ENCODE measurements at places on chromosomes 5 and 9.

DNA sequence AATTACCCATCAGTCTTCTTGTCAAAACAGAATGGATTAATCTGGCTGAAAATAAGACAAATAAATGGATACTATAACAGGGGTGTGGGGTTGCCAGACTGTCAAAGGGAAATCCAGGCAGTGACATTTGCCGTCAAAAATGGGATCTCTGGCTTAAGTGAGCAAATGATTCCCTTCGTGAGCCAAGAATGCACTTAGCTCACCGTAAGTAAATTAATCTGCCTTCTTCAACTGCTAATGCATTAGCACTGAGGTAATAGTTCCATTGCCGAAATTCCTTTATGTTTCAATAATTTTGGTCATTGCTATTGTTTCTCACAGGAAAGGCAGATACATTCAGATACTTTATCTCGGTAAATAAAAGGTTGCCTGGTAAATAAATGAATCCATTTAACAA lies 377.8 kb downstream of the KIAA0825 start:
- DNase-seq = no peak

GRCh38 chr9:98427491-98427890 lies 172.0 kb upstream of the TBC1D2 start:
- DNase-seq = no peak

DNA sequence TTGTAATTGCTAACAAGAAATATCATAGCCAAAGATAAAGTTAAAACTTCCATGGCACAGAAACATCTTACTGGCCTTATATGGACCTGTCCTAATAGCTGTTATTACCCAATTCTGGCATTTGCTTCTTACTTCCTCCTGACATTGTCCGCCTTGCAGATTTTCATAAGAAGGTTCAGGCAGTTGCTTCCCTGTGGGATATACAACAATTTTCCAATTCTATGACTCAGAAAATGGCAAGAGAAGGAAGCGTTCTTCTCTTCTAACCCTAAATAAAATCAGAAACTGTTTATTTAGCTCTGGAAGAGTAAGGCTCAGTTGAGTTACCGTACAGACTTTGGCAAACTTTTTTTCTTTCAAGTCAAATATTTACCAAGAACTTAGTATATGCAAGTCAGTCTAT lies 1.7 kb downstream of the PRKAA1 start:
- DNase-seq = no peak

GRCh38 chr9:128138001-128138400 lies 10.5 kb upstream of the PTGES2 start:
- DNase-seq = no peak

DNA sequence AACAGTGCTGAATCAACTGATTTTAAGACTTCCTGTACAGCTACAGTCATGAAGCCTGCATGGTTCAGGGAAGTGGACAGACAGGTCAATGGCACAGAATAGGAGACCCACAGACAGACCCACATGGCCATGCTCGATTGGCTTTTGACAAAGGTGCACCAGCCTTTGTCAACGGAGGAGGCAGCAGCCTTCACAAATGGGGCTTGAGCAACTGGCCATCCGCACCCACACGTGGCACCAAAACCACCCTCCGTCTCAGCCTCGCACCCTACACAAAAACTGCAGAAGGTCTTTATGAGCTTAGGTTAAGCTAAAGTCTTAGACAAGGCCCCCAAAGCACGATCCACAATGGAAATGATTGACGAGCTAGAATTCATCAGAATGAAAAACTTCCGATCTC lies 59.5 kb upstream of the UBAC1 start:
- DNase-seq = no peak

- DNase-seq = no peak
These were observed 63.1 kb downstream of the SH3TC2 start for GRCh38 chr5:148999741-149000140.

- DNase-seq = no peak
These were observed 25.3 kb downstream of the OSMR start for GRCh38 chr5:38871058-38871605.

DNA sequence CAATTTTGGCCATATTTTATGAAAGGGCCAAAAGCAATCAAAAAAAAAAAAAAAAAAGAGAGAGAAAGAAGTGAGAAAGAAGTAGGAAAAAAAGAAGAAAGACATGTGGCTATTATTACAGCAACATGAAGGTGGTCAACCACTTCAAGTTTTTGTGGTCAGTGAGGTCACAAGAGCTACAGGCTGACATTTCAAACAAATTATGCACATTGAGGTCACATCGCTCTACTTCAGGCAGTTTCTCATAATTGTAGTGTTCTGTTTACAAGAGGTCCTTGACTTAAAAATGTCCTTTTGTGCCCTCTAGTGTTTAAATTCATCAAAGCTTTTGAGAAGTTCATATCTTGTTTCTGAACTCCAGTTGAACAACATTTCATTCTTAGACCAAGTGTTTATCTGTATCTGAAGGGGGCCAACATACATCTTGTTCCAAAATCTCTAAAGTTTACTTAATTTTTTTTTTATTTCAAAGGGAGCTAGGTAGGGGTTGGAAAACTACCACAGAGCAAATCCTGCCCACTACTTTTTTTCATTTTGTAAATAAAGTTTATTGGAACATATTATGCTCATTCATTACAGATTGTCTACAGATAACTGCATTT lies 513.1 kb downstream of the PDE4D start:
- DNase-seq = peak; percentile 43

GRCh38 chr9:124137009-124137943 lies 120.5 kb upstream of the NEK6 start:
- DNase-seq = no peak

DNA sequence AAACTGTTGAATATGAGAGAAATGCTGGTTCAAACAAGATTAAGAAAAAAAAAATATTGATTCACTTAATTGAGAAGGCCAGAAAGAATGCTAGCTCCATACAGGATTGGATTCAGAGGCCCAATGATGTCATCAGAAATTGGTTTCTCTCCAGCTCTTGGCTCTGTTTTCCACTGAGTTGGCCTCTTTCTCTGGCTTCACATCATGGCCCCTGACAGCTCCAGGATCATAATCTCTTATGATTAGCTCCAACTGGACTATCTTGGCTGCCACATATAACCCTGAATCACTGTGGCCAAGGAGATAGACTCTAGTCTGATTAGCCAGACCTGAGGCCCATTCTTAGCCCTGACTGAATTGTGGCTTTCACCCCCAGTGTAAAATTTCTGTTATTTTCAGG lies 244.7 kb upstream of the GRAMD2B start:
- peak; percentile 84 for DNase-seq

DNA sequence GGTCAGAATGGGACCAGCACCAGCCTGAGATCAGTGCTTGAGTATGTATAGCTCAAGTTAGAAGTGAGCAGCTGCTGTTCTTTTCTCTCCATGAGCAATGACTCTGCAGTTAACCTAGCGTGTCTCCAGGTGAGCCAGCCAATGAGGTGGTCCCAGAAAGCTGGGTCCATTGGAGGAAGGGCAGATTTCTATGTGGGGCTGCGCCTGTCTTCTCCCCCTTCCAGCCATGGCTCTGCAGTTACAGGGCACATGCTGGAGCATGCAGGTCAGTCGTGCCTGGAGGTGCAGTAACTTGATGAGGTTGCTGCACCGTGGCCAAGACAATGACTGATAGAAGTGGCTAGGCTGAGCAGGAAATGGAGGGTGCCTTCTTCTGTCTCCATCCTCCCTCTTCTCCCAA lies 29.6 kb upstream of the CXCL14 start:
- no peak for DNase-seq

DNA sequence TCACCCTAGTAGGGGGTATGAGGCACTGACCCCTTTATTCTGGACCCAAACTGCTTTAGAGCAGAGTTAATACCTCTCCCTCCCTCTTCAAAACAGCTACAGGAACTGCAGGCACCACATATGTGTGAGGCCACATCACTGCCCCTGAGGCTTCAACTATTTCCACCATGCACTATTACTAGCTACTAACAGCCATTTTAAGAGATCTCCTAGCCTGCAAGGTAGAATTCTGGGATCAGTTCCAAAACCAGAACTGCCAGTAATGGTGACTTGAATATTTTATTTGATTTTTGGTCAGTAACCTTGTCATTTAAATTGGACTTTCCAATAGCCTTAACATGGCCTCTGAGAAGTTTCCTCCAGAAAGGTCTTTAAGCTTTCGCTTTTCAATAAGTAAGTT lies 55.3 kb upstream of the FSD1L start:
- DNase-seq = no peak

- no peak for DNase-seq
These were observed 4.6 kb downstream of the CSF1R start for GRCh38 chr5:150081541-150082283.

GRCh38 chr5:108634010-108634616 lies 113.6 kb upstream of the FER start:
- no peak for DNase-seq

DNA sequence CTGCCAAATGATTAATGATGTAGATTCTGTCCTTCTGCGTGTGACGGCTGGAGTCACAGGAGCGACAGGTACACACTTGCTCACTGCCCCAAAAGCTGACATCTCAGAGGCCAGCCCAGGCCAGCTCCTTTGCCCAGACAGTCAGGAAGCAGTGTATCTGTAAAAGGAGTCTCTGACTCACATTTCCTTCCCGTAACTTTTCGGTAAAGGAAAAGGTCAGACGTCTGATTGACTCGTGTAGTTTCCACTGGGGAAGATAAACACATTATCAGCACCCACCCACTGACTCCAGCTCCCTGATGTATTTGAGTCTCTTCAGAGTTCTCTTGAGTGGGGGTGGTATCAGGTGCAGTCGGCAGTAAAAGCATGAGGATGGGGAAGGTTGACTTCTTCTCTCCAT lies 64.4 kb upstream of the WWC1 start:
- DNase-seq = no peak
